ENCODE measurements at places on chromosomes 2 and 18.

DNA sequence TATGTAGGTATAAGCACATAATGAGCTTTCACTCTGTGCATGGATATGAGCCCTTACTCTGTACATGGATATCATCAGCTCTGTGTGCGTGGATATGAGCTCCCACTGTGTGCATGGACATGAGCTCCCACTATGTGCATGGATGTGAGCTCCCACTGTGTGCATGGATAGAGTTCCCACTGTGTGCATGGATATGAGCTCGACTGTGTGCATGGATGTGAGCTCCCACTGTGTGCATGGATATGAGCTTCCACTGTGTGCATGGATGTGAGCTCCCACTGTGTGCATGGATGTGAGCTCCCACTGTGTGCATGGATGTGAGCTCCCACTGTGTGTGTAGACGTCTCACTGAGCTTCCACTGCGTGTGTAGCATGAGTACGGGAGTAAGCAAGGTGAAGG lies 149.3 kb upstream of the ALKAL2 start:
- no peak for DNase-seq

DNA sequence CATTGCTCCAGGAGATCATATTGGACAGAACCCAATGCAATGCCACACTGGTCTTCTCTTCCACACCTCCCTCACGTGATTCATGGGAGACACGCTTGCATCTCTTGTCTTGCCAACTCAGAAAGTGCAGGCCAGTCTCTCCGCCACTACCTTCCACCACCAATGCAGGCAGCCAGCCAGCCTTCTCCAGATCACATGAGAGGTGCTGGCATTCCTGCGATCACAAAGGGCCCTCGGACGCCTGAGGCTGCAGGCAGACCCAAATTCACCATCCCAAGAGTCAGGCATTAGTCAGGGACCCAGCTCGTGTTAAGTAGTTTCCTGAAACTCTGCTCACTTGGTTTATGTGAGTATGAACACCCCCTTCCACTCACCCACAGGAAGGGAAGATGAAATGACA lies 437.0 kb upstream of the ETAA1 start:
- no peak for DNase-seq

- DNase-seq: no peak
Measured at GRCh38 chr2:67564076-67564475, 166.9 kb downstream of the ETAA1 start.

DNA sequence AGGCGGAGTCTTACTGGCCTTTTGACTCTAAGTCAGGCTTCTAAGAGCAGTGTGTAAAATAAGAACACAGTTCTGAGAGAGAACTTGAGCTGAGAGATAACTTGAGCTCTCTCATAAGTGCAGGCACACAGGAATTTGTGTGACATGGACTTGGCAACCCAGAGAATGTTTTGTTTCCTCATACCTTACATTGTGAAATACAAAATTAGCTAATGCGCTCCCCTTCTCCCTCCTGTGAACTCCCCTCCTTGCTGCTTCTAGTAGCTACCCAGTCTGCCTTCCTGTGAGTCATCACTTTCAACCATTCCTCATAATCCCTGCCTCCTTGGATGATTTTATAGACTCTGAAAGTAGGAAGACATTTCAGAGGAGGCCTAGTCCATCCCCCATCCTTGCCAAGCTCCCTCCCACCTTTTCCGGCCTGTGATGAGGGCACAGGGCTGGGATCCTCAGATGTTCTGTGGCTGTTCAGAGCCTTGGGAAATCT lies 22.6 kb downstream of the FER1L5 start:
- no peak for DNase-seq

- DNase-seq: no peak
Measured at GRCh38 chr18:1797235-1797634, 774.1 kb downstream of the METTL4 start.

- DNase-seq: no peak
Measured at GRCh38 chr2:229297247-229297646, 26.2 kb upstream of the PID1 start.

- DNase-seq: no peak
Measured at GRCh38 chr2:28895189-28895893, 874 bp downstream of the WDR43 start.

GRCh38 chr2:120219766-120220165 lies 3.4 kb downstream of the TMEM185B start:
- no peak for DNase-seq

- no peak for DNase-seq
Measured at GRCh38 chr2:10320575-10320931, 17.8 kb downstream of the HPCAL1 start.
